Amniotic stem cell (primary cell): ENCODE measurements at places on chromosomes 16 and 17.

DNA sequence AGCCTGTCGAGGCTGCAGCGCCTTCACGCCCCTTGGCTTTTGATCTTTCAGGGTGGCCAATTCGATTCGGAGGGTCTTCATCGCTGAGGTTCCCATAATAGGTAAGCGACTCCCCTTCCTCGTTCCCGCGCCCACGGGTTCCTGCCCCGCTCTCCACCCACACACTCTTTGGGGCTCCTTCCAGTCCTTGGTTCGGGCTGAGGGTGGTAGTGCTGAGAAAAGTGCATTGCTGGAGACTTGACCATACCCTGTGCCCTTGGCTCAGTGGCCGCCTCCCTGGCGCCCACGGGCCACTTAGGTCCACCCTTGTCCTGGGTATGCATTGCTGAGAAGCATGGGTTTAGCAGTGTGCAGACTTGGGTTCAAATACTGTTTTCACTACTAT is 491 bp downstream of the POLR2C start:
- no peak for DNase-seq

DNA sequence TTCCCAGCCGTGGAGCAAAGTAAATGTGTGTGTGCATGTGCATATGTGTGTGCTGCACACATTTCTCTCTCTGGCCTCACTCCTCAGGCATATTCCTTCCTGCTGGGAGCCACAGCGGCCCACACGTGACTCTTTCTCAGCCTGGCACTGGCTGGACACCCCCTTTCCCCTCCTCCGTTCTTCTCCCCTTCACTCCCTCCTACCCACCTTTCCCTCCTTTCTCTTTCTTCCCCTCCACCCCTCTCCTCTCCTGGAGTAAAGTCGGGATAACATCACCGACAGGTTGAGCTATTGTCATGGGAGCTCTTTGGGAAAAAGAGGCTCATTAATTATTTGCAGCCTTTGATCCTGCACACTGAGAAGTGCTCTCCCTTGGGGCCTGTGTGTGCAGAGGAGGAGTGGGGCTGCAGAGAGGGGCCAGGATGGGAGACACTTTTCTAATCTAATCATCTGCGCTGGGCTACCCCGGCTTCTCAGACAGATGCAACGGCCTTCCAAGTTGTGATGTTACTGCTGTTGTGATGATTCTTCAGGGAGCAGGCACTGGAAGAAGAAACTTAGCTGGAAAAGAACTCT is 126.3 kb upstream of the HSBP1 start:
- no peak for DNase-seq

GRCh38 chr16:55102077-55102476 is 171.4 kb downstream of the IRX5 start:
- DNase-seq = no peak

DNA sequence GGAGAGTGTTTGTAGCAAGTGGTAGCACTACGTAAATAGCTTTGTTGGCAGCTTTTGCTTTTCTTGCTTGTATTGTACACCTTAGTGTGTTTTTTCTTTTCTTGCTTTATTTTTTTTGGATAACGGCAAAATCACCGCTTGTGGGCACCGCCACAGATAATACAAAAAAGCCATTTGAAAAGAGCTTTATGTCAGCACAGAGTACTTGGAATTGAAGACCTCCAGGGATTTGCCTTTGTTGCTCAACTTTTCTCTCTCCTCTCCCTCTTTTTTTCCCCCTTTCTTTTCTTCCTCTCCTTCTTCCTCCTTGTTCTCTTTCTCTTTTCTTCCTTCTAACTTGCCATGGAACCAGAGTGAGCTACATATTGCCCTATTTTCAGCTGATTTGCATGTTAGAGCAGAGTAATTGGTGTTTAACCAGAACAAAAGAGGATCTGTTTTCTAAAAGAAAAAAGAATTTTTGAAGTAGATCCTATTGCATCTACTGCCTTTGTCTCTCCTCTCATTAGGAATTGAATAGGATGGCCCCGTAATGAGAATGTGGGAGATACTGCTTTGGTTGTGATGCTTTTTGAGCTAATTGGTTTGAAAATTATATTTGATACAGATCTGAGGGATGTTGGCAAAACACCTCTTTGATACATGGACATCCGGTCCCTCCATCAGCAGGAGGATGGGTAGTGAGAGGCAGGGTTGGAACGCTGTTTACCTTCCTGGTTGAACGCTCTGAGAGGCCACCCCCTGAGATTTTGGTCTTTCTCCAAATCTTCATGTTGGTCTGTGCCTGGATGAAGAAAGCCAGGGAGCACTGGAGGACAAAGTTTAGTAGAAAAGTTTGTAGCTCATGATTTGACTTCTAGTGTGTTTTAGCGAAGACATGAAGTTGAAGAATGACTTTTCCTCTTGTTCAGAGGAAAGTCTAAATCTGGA is 85.6 kb downstream of the MSI2 start:
- DNase-seq = no peak

GRCh38 chr16:2482708-2483534 is 8.0 kb downstream of the TBC1D24 start:
- no peak for DNase-seq
